ENCODE measurements at places on chromosomes 3 and 15.

- DNase-seq = no peak
These were observed 379.7 kb upstream of the CNTN6 start for GRCh38 chr3:713006-713621.

- no peak for DNase-seq
These were observed 15.8 kb downstream of the WNT7A start for GRCh38 chr3:13863965-13864595.

DNA sequence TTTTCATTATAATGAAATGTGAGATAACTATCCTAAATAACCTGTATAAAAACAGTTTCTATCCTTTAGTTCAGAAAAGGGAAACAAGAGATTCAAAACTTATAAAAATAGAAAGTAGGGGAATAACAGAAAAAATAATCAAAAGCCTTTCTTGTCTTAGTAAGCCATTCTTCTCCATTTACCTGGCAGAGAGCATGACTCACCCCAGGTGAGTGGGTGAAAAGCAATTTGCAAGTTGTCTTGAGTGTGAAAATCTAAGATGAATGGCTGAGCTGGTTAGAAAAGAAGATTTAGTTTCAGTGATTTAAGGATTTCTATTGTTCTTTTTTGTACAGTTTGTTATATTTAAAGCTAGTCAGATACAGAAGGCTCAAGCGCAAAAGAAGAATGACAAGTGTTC lies 702.0 kb downstream of the GRM7 start:
- no peak for DNase-seq

- no peak for DNase-seq
These were observed 646.4 kb upstream of the ADAMTS9 start for GRCh38 chr3:65334045-65334665.
